Mesothelial cell of epicardium (in vitro differentiated cells): ENCODE measurements at places on chromosomes 2 and 18.
A peak's percentile ranks its signal among the peaks of the same experiment; 100 is the strongest.

- peaks cover 10% of the 10 kb centered on the region for H3K4me1 ChIP-seq
- H3K27me3 ChIP-seq = no peaks in the 10 kb centered on the region
- no peak overlapping the region for H3K27ac ChIP-seq
- H3K36me3 ChIP-seq = peaks cover 2% of the 10 kb centered on the region
Observed at GRCh38 chr2:147600223-147600622, 244.6 kb upstream of the ACVR2A start.

GRCh38 chr18:47587587-47587986, 336.1 kb upstream of the SKOR2 start:
- H3K4me1 ChIP-seq = no peaks in the 10 kb centered on the region
- H3K27ac ChIP-seq = no peak overlapping the region
- DNase-seq = no peak
- H3K27me3 ChIP-seq = peaks cover 14% of the 10 kb centered on the region

DNA sequence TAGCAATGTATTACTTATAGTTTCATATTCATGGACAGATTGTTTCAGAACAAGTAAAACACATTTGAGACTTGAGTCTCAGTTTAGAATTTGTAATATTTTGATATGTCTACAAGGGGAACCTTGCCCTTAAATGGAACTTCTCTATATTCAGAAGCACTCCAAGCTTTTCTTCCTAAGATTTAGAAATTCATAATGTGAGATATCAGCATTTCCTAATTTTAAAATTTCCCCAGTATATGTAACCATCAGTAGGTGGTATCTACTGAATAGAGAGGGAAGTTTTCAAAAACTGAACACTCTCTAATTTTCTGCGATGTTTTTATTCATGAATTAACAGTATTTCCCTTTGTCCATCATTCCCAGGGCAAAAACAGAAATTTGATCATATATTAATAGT, 7.6 kb downstream of the ANKRD62 start:
- no peak overlapping the region for H3K27ac ChIP-seq
- H3K4me3 ChIP-seq = no peak overlapping the region
- no peak for DNase-seq
- no peaks in the 10 kb centered on the region for H3K36me3 ChIP-seq

DNA sequence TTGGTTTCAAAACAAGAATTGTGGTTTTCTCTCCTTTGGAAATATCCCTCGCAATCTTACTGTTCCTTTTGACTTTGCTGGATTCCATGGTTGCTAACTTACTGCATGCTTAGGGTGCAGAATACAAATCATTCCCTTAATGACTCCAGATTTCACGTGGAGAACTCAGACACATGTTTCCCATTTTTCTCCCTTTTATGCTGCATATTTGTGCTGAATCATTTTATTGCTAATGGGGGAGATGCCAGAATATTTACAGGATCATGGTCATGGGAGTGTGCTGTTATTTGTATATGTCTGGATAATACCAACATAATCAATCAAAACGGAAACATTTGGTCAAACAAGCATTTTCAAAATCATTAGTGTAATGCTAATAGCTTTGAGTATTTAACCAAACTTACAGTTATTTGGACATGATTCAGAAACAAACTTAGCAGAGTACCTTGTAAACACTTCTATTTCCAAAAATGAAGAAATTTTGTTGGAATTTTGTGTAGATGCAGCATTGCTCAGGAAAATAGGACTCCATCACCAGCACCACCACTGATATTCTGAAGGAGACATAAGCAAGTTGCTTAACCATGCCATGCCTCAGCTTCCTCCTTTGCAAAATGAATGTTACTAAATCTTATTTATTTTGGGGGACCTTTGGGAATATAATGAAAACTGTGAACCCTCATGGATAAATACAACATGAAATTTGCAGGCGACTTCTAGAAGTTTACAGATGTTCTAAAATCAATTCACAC, 122.5 kb upstream of the RND3 start:
- no peaks in the 10 kb centered on the region for H3K36me3 ChIP-seq
- H3K4me3 ChIP-seq = no peak overlapping the region
- H3K4me1 ChIP-seq = peaks cover 32% of the 10 kb centered on the region
- no peak for DNase-seq
- H3K27ac ChIP-seq = peak overlapping the region; percentile 7

DNA sequence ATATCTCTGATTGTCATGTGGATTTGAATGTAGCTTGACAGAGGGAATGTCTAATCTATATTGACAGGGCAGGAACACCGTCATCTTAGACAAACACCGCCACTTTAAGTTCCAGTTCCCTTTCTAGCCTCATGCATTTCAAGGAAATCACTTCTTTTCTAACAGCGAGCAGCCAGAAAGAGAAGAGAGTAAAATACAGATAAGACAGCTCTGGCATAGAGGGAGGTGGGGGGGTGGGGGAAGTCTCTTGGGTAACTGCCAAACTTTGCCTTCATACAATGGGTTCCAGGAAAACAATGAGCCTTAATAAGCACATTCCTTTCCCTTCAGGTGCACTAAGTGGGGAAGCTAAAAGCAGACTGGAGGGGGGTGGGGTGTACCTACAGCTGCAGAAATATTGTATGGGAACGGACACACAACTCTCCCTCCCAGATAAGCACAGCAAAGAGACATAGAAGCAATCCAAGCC, 37.2 kb downstream of the CASP10 start:
- no peaks in the 10 kb centered on the region for H3K27me3 ChIP-seq
- H3K36me3 ChIP-seq = no peaks in the 10 kb centered on the region
- DNase-seq = no peak
- H3K4me1 ChIP-seq = peaks cover 23% of the 10 kb centered on the region

- H3K4me3 ChIP-seq = no peak overlapping the region
- H3K27ac ChIP-seq = no peak overlapping the region
- no peaks in the 10 kb centered on the region for H3K36me3 ChIP-seq
- DNase-seq = no peak
- H3K27me3 ChIP-seq = peaks cover 10% of the 10 kb centered on the region
Observed at GRCh38 chr2:82260521-82260920, 1956.0 kb upstream of the LRRTM1 start.

GRCh38 chr18:63216516-63217311, 102.9 kb downstream of the BCL2 start:
- no peak overlapping the region for H3K27ac ChIP-seq
- no peaks in the 10 kb centered on the region for H3K4me1 ChIP-seq
- DNase-seq = no peak
- no peak overlapping the region for H3K4me3 ChIP-seq
- H3K27me3 ChIP-seq = no peaks in the 10 kb centered on the region

GRCh38 chr2:240955306-240956170, 42.9 kb upstream of the SNED1 start:
- DNase-seq = no peak
- H3K27ac ChIP-seq = no peak overlapping the region
- H3K4me3 ChIP-seq = no peak overlapping the region
- H3K36me3 ChIP-seq = no peaks in the 10 kb centered on the region
- peaks cover 17% of the 10 kb centered on the region for H3K27me3 ChIP-seq
